ENCODE measurements at places on chromosomes 5 and 9.

GRCh38 chr9:129624168-129624759 lies 1.7 kb upstream of the NTMT1 start:
- peak; percentile 56 for DNase-seq

DNA sequence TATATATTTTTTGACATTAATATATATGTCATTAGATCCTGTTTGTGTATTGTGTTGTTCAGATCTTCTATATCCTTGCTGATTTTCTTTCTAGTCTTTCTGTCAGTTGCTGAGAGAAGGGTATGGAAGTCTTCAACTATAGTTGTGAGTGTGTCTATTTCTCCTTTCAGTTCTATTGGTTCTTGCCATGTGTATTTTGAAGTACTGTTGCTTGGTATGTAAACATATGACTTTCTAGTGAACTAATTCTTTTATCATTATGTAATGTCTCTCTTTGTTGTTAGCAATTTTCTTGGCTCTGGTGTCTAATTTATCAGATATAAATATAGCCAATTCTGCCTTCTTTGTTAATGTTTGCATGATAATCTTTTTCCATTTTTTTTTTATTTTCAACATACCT lies 84.3 kb upstream of the CAST start:
- no peak for DNase-seq

DNA sequence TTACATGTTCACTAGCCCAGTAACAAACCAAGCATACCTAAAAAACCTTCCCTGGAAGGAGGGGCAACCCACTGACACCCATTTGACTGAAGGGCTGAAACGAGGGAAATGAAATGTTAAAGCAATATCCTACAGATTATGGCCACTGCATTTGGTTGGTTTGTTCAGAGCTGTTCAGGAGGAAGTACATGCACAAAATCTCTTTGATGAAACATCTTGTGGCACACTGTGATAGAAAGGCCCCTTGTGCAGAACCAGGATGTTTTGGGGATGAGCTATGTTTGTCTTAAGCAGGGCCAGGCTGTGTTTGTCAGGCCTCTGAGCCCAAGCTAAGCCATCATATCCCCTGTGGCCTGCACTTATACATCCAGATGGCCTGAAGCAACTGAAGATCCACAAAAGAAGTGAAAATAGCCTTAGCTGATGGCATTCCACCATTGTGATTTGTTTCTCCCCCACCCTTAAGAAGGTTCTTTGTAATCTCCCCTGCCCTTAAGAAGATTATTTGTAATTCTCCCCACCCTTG lies 467.3 kb upstream of the PIK3R1 start:
- DNase-seq = no peak

DNA sequence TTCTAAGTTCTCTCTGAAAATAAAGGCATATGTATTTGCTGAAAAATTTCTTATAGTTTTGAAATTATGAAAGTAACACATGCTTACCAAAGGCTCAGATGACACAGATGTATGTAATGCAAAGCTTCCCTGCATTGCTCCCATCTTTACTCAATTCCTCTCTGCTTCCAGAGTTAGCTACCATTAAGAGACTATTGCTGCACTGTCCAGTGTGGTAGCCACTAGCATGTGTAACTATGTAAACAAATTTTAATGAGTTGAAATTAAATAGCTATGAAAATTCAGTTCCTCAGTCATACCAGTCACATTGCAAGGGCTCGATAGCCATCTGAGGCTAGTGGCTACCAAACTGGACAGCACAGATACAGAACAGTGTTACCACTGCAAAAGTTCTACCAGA lies 17.9 kb downstream of the FRMD3 start:
- DNase-seq = no peak

DNA sequence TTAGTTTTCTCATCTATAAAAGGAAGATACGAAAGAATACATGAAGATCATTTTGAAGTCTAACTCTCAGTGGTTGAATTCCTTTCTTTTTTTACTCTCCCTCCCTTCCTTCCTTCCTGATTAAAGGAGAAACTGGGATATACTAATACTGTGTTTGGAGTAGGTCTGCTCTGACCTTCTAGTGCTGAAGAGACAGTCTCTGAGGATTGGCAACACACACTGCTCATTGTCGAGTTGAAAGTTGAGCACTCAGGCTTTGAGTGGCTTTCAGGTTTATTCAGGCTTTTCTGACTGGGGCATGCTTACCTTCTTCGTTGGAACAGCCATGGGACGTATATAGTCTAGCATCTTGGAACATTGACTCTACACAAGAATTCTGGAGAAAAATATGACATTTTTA lies 86.9 kb upstream of the RPS23 start:
- no peak for DNase-seq

GRCh38 chr5:170152767-170153166 lies 47.1 kb downstream of the FOXI1 start:
- no peak for DNase-seq

- DNase-seq = no peak
These were observed 40.8 kb upstream of the KCNV2 start for GRCh38 chr9:2676466-2676865.

- no peak for DNase-seq
These were observed 20.6 kb downstream of the SLC38A9 start for GRCh38 chr5:55691265-55692105.

DNA sequence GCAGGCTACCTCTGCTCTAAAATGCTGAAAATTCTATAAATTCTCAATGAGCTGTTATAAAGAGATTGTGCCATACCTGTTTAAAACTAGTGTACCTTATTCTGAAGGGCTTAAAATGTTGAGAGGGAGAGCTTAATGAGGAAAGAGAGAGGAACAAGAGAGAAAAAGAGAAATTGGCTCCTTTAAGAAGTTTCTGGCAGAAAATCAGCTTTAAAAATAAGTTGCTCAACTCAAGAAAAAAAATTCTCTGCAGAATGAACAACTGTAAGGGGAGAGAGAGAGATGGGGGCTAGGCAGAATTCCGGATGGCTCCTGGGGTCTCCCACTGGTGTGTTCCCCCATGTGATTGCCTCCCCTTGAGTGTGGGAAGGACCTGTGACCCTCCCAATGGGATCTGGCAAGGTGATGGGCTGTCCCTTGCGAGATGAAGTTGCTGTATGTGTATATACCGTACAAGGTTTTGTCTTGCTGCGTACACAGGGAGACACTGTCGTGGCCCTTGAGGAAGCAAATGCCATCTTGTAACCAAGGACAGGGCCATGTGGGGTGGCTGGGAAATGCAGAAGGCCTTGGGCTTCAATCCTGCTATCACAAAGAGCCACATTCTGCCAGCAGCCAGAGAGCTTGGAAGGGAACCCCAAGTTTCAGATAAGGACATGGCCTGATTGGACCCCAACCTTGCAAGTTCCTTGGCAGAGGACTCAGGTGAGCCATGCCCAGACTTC lies 64.3 kb upstream of the S1PR3 start:
- DNase-seq = no peak

- DNase-seq = no peak
These were observed 78.3 kb upstream of the SEMA6A start for GRCh38 chr5:116652903-116653302.

DNA sequence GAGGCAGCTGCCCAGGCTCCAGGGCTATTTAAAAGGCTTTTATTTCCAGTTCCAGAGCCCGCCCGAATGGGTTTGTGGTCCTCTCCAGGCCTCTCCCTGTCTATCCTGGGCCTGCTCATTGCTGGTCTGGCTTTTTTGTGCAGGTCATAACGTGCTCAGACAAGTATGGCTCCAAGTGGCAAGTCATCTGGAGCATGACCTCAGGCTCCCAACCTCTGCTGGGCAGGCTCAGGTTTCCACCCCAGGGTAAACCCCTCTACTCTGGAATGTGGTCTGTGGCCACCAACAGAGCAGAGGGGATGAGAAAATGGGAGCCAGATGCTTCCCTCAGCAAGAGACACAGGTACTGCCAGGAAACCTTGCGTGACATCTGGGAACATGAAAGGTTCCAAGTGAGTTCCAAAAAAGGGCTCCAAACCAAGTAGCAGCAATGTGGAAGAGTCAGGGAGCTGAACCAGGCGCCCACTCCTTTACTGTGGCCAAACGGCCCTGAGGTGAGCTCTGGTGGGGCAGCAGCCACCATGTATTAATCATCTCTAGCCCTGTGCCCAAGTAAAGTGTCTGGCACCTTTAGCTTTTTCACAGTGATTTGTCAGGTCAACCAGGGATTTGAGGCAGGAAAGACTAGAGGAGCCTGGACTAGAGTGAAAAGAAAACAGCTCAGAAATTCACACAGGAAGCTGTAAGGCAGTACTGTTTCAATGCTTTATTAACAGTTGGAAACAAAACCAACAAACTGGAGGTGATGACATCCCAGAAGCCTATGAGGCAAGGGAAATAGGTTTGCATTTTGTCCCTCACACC lies 25.7 kb downstream of the PCDHGC5 start:
- no peak for DNase-seq

- no peak for DNase-seq
These were observed 225.1 kb downstream of the ARRDC3 start for GRCh38 chr5:91158011-91158410.

DNA sequence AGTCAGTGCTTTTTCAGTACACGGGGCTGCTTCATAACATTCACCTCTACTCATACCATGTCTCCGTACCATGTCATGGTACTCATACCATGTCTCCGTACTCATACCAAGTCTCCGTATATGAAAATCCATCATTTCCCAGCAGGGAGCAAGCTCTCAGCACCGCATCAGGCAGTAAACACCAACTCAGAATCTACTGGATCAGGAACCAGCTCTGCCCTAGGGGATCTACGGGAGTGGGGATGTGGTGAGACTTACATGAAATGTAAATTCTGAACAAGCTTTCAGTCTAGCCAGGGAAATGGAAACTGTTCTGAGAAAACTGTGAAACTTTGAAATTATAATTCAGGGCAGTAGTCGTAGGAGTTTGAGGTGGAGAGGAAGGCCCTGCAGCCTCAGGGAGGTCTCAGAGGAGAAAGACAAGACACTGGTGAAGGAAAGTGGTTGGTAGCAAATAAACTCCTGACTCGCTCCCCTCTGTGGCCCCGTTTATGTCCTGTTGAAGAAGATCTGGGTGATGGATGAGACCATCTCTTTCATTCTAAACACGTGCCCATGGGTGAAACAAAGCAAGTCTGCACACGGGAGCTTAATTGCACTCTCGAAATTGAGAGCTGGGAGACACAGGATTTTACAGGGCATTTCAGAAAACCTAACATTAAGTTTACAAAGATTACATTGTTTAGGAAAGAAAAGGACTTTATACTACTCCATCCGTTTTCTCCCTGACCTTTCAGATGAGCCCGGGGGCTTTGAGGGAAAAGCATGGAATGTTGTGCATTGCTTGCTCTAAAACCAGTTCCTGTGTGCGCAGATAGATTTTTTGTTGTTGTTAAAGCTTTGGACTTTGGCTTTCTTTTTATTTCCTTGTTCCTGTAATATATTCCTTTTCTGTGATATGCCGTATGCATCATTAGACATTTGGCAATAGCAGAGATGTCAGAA lies 26.8 kb downstream of the ACTBL2 start:
- no peak for DNase-seq

DNA sequence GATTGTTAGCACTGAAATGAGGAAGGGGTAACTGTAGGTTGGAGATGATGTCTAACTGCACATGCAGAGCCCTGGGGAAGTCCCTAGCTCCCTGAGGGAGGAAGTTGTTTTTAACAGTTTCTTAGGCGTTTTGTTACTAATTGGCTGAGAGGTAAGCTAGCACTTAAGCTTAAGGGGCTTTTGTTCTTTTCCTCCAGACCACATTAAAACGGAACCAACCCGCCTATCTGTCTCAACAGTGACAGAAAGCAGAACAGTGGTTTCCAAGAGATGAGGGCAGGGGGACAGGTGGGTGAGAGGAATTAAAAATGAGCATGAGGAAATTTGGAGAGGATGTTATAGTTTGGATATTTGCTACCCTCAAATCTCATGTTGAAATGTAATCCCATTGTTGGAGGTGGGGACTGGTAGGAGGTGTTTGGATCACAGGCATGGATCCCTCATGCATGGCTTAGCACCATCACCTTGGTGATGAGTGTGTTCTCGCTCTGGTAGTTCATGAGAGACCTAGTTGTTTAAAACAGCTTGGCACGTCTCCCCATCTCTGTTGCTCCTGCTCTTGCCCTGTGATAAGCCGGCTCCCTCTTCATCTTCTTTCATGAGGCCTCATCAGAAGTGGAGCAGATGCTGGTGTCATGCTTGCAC lies 38.9 kb downstream of the LYRM7 start:
- DNase-seq = no peak

GRCh38 chr9:79989079-79989478 lies 417.3 kb downstream of the TLE4 start:
- no peak for DNase-seq

DNA sequence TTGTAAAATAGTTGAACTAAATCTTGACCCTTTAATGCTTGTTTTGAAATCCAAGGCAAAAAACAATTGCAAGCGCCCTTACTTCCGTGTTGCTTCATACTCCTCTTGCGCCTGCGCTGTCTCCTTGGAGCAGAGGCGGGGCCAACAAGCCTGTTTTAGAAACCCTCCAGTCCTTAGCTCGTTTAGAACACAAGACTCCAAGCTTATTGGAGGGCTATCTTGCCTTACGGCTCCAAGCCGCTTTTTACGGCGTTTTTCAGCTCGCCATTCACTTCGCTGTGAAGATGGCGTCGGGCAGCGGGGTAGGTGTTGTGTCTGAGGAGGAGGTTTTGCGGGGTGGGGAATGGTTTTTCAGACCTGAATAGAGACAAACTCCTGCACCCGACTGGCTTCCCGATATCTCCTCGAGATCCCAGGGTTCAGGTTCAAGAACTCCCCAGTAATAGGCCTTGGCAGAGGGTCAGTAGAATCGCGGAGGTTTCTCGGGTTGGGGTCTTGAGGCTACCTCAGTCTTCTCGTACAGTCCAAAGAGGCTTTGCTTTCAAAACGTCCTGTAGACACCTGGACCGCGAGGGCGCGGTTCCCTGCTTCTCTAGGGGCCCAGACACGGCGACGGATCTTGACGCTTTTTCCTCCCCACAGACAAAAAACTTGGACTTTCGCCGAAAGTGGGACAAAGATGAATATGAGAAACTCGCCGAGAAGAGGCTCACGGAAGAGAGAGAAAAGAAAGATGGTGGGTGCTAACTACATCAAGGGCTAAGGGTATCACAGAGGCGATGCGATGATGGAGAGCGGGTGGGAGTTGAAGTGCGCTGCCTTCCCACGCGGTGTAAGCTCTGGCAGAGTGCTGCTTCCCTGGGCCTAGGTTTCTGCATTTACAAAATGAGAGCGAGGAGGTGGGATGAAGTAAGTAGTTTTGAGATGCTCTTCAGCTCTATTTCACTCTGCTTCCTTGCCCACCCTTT lies at the start of gene ZMAT2:
ZMAT2 (plus strand) TSS at position 271 of the 968 bp plus-strand sequence; CDS start at position 285, 14 bp downstream.
- peak; percentile 82 for DNase-seq
